AG09309 (cell line): ENCODE measurements at places on chromosomes 7 and 10.

DNA sequence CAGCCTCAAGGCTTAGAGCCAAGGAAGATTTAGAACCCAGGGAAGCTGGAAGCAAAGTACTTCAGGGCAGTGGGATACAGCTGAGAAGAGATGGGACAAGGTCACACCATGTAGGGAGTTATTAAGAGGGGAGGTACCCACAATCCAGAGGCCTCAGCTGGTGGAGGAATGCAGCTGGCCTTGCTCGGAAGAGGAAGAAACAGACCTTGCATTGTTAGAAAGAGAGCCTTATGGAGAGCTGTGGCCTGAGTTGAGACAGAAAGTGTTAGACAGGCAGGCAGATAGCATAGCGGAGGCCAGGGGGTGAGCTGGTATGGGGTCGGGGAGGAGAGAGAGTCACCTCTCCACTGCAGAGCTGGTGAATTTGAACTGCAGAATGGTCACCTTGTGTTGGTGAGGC, 173.1 kb downstream of the JCAD start:
- DNase-seq, result no peak

- no peak for DNase-seq
Measured at GRCh38 chr10:101781655-101781983, 1.6 kb downstream of the NPM3 start.

DNA sequence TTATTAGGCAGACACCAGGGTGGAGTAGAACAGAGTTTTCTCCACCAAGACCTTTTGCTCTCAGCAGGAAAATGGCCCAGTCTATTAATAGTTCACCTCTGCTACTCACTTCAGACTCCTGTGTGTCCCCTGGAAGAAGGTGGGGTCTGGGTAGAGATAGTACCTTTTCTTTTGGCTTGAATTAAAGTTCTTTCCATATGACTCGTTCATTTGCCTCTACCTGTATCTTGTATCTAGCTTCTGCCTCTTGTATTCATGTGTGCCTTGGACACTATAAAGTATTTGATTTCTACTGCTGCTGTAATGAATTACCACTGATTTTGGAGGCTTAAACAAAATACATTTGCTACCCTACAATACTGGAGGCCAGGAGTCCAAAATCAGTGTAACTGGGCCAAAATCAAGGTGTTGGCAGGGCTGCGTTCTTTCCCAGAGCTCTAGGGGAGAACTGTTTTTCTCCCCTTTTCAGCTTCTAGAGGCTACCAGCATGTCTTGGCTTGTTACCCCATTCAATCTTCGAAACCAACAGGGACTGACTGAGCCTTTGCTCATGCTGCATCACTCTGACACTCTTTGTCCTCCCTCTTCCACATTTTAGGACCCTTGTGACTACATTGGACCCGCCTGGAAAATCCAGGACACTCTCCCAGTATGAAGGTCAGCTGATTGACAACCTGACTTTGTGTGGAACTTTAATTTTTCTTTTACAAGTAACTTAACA, 155.6 kb upstream of the PRSS58 start:
- DNase-seq, result no peak

- no peak for DNase-seq
Measured at GRCh38 chr7:14714161-14714728, 188.3 kb downstream of the DGKB start.

DNA sequence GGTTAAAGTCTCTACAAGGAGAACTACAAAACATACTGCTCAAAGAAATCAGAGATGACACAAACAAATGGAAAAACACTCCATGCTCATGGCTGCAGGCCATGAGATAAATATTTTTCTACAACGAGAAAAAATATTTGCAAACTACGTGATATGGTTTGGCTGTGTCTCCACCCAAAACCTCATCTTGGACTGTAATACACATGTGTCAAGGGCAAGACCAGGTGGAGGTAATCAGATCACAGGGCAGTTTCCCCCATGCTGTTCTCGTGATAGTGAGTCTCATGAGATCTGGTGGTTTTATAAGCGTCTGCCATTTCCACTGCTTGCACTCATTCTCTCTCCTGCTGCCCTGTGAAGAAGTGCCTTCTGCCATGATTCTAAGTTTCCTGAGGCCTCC, 57.8 kb downstream of the COA1 start:
- no peak for DNase-seq

GRCh38 chr7:114426382-114426781, 11.8 kb downstream of the FOXP2 start:
- DNase-seq, result no peak

- DNase-seq, result no peak
Measured at GRCh38 chr10:80185578-80186299, 19.6 kb downstream of the ANXA11 start.

DNA sequence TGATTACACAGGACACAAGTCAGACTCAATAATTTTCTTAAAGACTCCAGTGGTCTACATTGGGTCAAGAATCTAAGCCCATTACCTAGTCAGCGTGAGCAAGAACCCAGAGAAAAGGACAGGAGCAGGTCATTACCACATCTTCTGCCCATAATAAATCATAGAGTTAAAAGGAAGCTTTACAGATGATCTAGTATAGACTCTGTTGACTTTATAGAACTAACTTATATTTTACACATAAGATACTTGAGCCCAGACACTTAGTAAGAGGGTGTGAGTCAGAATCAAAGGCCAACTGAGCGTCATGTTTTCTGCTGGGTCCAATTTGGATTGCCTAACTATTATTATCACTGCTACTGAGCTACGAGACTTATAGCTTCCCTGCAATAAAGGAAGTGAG, 206.1 kb upstream of the NPSR1 start:
- no peak for DNase-seq

DNA sequence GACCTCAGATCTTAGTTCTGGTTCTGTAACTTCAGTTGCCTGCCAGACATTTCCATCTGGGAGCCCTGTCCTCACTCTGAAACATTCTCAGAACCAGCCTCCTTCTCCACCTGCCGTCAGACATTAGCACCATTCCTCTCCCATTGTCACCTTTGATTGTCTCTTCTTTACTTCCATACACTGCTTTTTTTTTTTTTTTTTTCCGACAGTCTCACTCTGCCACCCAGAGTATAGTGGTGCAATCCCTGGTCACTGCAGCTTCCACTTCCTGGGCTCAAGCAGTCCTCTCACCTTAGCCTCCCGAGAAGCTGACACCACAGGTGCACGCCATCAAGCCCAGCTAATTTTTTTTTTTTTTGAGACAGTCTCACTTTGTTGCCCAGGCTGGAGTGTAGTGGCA, 21.1 kb upstream of the HIPK2 start:
- DNase-seq, result no peak

DNA sequence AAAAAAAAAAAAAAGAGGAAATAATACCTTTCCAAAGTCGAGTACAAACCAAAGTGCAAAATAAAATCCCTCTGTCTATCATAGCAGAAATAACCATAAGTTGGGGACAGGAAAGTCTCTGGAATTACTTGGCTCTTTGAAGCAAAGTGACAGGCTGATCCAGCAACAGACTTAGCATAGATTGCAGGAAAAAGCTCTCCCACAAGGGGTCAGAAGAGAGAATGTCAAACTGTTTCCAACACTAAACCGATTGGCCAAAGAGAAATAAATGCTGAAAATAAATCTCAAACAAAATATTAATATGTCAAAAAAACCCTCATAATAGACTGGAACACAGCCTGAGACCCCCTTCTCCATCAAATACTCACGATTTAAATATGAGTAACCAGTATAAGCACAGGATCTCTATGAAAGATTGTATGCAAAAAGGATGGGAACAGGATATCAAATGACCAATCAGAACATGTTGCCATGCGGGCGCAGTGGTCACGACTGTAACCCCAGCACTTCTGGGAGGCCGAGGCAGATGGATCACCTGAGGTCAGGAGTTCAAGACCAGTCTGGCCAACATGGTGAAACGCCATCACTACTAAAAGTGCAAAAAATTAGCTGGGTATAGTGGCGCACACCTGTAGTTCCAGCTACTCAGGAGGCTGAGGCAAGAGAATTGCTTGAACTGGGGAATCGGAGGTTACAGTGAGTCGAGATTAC, 1000.7 kb upstream of the LRRN3 start:
- no peak for DNase-seq

DNA sequence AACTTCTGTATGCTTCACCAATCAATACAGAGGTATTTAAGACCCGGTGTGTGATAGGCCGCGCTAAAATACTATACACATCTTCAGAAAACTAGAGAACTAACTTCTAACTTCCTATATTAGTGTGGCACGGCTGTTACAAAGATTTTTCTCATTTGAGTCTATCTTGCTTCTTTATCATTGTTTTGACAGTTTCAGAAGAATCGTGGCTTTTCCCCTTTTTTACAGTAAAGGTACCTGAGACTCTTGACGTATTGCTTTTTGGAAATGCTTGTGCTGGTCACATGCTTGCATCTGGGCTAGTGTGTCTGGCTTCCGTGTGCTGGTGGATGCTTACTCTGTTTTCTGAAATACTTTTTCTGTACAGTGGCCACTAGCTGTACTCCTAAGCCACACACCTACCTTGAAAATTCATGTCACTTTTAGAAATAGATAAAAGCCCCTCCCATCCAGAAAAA, 12.7 kb downstream of the IKZF1 start:
- DNase-seq, result no peak

DNA sequence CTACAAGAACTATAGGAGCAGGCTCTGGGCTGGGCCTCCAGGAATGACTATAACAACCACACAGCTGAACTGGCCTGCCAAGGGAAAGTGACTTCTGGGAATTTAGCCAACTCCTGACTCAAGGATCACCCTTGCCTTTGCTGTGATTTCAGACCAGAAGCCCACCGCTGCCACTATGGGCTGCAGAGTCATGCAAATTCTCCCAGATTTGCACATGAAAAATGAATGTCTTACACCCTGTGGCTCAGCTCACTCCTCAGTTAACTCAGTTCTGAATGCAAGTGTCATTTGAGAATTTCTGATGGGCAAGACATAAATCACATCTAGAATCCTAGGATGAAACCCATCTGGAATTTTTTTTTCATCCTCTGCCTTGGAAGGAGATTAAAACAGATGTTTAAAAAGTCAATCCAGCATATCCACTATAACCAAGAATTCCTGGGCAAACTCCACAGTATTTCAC, 186.5 kb upstream of the BET1 start:
- DNase-seq, result peak; percentile 80

DNA sequence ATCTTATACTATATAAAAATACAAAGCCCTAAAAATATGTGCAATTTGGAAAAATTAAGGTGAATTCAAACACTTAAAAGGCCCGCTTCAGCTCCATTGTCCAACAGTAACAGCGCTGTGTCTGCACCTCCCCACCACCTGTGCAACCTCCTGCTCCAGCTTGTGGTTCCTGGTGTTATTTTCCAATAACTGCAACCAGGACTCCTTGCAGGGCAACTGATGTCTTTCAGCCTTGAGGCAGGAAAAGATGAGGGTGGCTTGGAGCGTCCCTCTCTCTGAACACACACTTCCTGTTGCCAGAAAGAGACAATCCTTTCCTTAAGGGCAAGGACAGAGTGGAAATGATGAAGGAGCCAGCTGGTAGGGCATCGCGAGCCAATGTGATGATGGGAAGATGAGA, 336.0 kb downstream of the GLRX3 start:
- DNase-seq, result no peak

DNA sequence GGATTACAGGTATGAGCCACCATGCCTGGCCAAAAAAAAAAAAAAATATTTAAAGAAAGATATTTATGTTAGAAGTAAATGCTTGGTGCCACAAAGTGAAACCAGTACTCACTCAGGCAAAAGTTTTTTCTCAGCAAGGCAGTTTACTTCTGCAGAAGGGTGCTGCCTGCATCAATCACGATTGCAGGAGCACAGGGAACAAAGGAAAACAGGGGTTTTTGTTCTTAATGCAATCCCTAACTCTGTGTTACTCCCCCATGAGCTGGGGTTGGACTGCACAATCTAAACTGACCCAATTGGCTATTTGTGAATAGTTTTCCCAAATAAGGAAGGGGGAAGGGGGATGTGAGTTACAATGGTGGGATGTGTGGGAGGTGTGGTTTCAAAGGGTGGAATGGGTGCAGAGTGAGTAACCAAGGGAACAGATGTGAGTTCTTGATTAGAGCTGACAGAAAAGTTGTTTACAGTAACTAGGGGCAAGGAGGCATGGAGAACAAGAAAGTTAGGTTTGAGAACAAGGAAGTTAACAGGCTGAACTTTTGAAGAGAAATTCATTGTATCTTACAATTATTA, 255.4 kb downstream of the TYW1 start:
- no peak for DNase-seq

- DNase-seq, result no peak
Measured at GRCh38 chr7:148031019-148031418, 559.5 kb upstream of the C7orf33 start.

DNA sequence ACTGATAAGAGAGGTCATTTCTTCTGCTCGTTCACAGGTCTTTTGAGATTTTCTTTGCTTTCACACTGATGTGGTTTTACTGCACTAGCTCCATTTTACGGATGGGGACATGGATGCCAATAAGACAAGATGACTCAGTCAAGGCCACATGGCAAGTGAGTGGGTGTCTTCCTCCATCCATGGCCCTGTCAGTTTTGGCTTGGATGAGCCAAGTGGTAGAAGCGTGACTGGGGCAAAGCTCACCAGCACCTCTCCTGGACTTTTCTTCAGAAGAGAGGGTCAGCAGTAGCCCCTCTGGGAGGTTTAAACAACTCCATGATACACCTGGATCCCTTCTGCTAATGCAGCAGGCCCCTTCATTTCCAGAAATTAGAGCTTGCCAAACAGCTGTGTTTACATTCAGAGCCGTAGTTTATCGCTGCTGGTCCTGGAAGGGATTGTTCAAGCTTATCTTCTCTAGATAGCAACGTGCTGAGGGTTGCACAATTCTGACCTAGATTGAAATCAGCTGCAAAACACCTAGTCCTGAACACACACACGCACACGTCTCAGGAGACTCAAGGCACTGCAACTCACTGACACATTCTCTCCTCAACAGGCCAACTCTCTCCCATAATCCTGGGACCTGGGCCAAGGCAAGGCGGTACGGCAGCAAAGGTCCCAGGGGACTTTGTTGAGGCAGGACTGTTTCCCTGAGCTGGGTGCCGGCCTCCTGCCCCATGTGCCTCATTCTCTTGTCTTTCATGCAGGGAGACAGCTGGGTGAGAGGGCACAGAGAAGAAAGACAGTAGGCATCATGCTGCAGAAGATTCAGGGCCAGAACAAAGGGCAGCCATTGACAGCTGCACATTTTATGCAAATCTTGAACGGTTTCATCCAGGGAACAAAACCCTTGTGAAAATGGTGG, 14.2 kb upstream of the PDCD4 start:
- no peak for DNase-seq

DNA sequence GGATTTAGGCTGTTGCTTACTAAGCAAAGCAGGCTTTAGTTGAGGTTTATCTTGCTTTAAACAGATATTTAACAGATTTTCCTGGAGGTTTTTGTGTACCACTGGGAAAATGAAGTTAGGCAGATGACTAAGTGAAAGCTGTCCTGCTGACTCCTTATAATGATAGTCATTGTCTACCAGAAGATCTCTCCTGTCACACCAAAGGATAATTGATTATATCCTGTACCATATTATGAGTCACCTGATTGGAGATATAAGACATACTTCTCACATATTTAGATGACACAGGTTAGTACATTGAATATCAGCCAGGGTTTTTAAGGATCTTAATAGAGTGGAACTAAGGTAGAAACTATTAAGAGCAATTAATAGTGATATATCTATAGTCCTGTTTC, 68.4 kb downstream of the PTEN start:
- DNase-seq, result no peak

- DNase-seq, result no peak
Measured at GRCh38 chr10:96507044-96507443, 6.7 kb downstream of the TLL2 start.
